Germinal center (tissue), 1 donor: ENCODE measurements at places on chromosomes 4 and X.

- DNase-seq = no peak
Measured at GRCh38 chr4:11397819-11398610, 30.7 kb downstream of the HS3ST1 start.

DNA sequence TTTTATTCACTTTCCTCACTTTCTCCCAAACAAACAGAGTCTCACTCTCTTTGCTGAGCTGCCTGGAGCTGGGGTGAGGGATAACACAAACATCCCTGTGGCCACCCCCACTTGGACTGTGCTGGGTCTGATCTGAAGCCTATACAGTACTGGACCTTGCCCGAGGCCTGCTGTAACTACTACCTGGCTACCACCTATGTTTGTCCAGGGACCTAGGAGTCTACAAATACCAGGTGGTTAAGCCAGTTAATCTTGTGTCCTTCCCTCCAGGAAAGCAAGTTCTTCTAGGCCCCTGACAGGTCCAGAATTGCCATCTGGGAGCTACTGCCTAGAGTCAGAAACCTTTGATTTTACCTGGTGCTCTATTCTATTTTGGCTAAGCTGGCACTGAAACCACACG lies 87.3 kb downstream of the RTL3 start:
- no peak for DNase-seq

DNA sequence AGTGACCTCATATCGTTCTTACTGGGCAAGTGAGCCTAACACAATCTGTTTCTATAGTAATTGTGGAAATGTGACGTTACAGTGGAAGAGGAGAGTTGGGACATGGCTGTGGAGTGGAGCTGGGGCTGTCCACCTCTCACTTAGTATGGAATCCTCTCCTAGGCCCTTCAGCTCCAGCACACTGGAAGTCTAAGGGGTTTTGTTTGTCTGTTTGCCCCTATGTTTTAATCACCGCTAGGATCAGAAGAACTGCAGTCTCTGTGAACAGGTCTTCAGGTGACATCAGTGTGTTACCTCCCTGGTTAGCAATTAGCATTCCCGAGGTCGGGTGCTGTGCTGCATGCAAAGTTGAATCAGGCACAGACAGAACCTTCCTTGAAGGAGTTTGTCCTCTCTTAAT lies 49.3 kb upstream of the CLDN34 start:
- no peak for DNase-seq

DNA sequence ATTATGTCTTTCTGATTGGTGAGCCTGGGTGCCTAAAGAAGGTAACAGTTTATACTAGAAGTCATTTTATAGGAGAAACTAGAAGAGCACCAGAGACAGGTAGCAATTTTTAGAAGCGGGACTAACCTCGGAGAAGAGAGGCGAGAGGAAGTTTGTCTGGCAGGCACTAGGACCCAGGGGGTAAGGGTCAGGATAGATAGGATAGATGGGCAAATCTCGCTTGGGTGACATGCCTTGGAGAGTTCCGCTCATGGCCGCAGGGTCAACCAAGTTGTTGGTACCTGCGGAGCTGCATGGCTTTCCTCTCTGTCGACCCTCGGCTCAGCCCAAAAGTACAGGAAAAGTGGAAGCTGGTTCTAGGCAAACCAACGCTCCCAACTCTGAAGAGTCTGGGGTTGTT lies 11.3 kb downstream of the PI4K2B start:
- no peak for DNase-seq

- no peak for DNase-seq
Measured at GRCh38 chr4:25977397-25978170, 63.6 kb downstream of the SMIM20 start.

GRCh38 chr4:112510291-112511092 lies 5.5 kb downstream of the NEUROG2 start:
- DNase-seq = no peak

DNA sequence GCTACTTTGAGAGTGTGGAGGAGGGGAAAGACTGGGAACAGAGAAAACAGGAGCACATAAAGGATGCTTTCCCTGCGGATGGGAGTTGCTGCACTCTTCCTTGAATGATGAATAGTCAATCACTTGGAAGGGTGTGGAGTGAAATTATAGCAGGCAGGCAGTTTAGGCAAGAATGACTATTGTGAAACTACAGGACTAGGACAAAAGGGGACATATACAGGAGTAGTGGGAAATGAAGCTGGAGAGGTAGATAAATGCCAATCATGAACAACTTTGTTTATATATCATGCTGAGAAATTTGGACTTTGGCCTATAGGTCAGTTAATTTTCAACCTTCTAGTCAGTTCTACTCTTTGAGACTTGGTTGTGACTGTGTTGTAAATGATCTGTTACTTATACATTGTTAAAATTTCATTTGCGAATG lies 76.9 kb downstream of the PAQR3 start:
- DNase-seq = no peak

DNA sequence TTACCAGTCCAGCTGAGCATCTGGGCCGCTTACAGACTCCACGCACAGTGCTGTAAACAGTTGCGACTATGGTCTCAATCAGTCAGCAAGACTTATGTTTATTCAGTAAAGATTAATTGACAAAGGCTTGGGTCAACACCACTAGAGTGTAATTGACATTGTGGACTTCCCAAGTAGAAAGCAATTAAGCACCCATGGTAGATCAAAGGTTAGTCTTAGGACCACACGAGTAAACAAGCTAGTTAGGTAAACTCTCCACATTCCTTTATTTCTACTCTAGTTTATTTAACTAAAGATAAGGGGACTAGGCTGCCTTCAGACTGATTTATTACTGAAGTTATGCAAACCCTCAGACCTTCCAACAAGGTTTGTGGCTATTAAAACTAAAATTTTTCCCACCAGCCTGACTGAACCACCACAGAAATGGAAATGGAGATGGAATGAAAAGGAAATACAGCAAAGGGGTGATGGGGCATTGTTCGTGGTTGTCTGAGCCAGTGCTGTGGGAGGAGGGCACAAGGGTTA lies 44.2 kb downstream of the MTHFD2L start:
- DNase-seq = no peak

DNA sequence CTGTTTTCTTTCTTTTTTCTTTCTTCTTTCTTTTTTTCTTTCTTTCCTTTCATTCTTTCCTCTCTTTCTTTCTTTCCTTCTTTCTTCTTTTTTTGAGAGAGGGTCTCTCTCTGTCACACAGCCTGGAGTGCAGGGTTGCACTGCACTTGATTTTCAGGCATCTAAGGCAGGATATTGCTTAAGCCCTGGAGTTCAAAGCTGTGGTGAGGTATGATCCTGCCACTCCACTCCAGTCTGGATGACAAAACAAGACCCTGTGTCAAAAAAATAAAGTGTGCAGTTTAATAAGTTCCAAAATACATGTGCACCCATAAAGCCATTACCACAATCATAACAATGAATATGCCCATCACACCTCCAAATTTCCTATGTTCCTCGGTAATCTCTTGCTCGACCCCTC lies 10.6 kb upstream of the ZNF718 start:
- DNase-seq = no peak

DNA sequence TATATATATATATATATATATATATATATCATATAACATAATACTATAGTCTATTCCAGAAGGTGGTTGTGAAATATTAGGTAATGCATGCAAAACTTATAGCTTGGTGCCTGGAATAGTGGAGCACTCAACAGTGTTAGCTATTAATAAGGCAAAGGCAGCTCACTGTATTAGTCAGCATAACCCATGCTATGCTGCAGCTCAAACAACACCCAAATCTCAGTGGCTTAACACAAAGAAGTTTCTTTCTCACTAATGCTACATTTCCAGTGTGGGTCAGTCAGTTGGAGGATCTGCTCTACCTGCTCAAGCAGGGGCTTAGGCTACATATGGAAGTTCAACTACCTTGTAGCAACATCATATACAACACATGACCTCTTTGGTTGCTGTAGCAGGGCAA lies 5.2 kb upstream of the RPGR start:
- DNase-seq = no peak

GRCh38 chrX:23826653-23827052 lies 43.7 kb downstream of the SAT1 start:
- DNase-seq = no peak

DNA sequence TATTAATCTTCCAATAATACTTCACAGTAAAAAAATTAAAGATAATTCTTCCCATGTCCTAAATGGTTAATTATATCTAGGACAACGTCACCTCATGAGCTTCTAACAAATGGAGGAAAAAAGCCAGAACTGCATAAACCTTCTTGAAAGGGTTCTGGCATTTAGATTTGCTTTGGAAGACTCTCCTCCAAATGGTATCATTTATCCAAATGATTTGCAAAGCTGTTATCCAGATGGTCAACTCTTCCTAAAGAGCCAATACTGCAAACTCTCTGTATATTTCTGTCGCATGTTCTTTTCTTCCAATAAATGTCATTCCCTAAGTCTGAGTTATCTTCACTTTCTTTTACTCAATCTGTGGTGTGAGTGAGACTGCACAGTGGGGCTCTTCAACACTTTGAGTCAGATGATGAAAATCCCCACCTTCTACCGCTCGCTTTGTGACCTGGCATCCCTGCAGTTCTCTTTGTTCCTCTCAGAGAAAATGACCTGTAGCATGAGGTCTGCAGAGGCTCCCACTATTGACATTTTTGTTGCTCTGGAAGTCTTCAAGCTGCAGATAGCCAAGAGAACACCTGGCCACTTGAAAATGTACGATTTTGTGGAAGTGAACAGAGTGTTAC lies 52.9 kb downstream of the TMEM150C start:
- DNase-seq = no peak

GRCh38 chrX:153774576-153775292 lies 6.1 kb upstream of the SRPK3 start:
- no peak for DNase-seq

- DNase-seq = no peak
Measured at GRCh38 chr4:69999420-69999819, 3.7 kb downstream of the STATH start.
